Naive B cell (primary cell): ENCODE measurements at places on chromosomes 7 and 10.

GRCh38 chr10:22022257-22023032 lies 18.9 kb upstream of the DNAJC1 start:
- no peak for DNase-seq

DNA sequence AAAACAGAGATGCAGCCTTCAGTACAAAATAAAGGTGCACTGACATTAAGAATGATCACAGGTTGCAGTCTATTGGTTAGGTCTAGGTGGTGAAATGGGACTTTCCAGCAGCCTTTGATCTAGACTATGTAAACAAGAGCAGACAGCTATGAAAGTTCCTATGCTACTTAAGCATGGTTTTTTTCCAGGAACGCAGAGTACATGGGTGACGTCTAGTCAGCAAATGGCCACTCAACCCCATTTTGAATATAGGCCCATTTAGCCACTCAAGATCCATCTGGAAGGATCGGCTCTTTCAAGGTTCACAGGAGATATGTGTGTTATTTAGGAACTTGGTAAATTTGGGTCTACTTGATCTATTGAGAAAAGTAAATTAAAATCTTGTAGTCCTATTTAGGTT lies 1424.6 kb upstream of the LRRTM3 start:
- DNase-seq: no peak

DNA sequence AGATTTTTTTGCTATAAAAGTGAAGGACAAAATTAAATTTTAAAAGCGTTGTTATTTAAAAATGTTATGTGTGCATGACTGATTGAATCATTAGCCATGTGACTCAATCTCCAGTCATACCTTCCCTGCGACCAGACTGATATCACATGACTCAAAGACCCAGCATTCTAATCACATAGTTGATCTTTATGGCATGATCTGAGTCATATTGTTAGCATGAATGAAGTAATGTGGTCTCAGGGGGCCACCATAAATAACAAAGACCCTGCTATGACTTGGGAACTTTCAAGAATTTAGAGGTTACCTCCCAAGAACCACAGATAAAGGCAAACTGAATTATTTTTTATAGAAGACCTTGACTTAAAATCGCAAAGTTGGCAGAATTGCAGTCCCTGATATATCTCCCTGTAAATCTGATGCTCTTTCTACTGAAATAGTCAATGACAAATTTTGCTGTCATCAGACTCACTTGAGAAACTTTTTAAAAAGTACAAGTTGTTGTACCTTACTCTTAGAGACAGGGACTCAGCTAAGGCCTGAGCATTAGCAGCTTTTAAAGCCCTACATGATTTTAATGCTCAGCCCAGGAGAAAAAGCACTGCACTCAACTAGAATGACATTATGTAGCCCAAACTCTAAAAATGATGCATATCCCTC lies 717.3 kb downstream of the XPNPEP1 start:
- no peak for DNase-seq

GRCh38 chr10:60821656-60822055 lies 43.4 kb downstream of the CDK1 start:
- no peak for DNase-seq

GRCh38 chr10:122551450-122551849 lies 9.1 kb upstream of the DMBT1 start:
- DNase-seq: no peak

- DNase-seq: no peak
These were observed 1.5 kb upstream of the PRKAR1B start for GRCh38 chr7:728602-729001.

- DNase-seq: no peak
These were observed 85.5 kb upstream of the ABI1 start for GRCh38 chr10:26946102-26946811.

- DNase-seq: no peak
These were observed 3.7 kb upstream of the HOXA10 start for GRCh38 chr7:27177795-27178320.

GRCh38 chr7:139699640-139700504 lies 77.9 kb downstream of the HIPK2 start:
- no peak for DNase-seq

GRCh38 chr7:92778972-92779371 lies 57.4 kb downstream of the CDK6 start:
- DNase-seq: no peak

DNA sequence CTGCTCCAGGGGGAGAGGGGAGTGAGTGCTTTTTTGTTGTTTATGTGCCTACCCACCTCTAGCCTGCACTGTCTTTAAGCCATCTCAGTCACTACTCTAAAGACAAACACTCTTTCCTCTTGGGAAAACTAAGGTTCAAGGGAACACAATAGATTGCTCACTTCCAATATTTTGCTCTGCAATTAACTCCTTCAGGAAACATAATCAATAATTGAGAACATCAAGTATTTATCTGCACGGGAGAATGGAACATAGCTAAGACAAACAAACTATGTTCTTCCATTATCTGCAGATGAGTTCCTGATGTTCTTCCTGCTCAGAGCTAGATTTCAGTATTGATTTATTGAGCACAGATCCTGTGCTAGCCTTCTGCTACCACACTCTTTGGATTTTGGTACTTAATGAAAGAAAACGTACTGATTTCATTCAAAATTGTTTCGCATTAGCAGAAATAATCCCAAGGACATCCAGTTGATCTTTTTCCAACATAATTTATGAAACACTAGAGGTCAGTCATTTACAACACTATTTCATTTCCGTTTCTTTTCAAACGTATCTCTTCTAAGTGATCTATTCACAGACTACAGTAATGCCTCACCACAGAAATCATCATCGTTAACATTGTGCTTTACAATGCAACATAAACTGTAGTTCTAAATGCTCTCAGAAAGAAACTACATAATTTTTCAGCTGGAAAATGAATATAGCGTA lies 8.3 kb downstream of the NEBL start:
- no peak for DNase-seq

DNA sequence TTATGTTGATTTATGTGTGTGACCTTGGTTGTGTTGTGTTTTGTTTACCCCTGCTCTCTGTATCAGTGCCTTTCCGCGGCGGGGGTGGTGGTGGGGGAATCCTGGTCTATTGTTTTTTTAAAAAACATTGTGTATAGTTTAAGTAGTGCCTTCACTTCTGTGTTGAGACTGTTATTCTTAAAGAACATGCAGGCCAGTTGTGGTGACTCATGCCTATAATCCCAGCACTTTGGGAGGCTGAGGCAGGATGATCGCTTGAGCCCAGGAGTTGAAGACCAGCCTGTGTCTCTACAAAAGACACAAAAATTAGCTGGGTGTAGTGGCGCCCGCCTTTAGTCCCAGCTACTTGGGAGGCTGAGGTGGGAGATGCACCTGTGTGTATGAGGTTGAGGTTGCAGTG lies 429.0 kb upstream of the LRGUK start:
- no peak for DNase-seq

- no peak for DNase-seq
These were observed 1.9 kb downstream of the PON1 start for GRCh38 chr7:95322396-95322795.

- DNase-seq: no peak
These were observed 110.8 kb downstream of the HIBADH start for GRCh38 chr7:27551803-27552400.

GRCh38 chr10:103859161-103860086 lies 4.0 kb upstream of the SH3PXD2A start:
- peak; percentile 32 for DNase-seq

DNA sequence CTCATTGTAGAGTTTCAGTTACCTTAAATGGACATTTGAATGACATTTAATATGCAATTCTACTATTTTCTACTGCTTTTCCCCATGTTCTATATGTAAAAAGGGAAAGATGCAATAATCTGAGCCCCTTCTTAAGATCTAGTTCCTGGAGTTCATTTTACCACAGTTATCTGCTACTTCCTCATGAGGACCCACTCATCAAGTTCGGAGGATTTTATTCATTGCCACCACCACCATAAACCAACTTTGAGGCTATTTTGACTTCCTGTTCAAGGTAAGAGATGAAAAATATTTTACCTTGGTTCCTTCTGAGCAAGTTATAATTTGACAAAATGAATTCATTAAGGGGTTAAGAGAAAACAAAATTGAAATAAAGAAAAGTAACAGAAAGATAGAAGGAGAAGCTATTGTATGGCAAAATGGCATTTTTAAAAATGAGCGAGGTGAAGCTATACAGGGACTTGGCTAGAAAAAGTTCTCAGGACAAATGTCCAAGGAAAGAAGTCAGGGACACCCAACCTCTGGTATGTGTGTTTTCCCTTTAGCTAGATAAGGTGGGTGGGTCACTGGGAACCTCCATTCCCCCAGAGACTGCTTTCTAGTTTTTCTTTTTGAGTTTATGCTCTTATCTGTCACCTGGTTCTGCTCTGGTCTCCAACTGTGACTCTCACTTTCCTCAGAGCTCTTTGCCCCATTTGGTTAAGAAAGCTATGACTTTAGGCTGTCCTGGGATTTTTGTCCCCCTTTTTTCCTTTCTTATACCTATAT lies 14.9 kb upstream of the FAM3C start:
- DNase-seq: no peak

GRCh38 chr7:1862560-1862959 lies 192.5 kb downstream of the ELFN1 start:
- DNase-seq: no peak

DNA sequence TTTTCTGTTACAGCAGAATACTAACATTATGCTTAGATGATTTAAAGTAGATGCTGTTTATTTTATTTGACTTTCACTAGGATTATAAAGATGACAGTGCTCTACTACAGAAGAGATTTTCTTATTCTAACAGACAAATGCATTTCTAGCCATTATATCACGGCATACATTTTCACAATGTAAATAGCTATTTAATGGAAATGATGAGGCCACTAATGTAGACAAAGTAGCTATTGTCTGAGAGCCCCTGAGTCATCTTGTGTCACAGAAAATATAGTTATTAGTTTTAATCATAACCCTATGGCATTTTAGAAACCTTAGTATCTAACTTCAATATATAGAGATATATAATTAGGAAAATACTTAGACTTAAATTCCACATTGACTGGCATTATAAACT lies 158.0 kb upstream of the AHR start:
- DNase-seq: no peak

- no peak for DNase-seq
These were observed 59.0 kb downstream of the DOCK1 start for GRCh38 chr10:126964190-126964589.

DNA sequence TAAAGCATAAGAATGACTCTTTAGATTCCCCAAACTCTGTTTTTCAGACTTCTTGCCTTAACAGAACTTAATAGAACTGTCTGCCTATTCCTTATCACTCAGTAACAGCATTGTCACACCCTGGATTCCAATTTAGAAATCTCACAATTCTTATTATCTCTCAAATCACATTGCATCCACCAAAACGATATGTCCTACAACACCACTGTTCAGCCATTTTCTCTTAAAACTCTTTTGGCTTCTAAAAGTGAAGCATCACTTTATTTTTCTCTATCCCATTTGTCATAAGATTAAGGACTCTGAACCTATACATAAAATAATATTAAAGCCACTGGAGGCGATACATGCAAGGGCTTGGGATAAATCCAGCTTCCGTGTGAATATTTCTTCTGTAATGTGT lies 1.2 kb upstream of the CPED1 start:
- DNase-seq: peak; percentile 7

DNA sequence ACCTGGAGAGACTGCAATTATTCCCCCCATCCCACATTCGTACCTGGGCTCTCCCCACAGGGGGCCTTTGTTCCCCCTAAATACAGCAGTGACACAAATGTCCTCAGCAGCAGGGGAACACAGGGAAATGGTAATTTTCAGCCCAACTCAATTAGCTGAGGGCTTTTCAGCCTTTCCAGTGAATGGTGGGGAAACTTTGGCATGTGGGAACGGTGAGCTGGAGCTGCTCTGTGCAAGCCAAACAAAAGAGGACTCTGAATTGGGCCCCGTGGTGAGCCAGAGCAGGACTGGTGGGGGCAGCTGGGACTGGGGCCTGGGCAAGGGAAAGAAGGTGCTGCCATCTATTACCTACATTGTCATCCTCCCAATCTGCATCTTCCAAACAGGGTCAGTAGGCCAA lies 51.0 kb downstream of the FBXW4 start:
- no peak for DNase-seq

GRCh38 chr7:157426463-157427301 lies 89.9 kb downstream of the DNAJB6 start:
- no peak for DNase-seq

- no peak for DNase-seq
These were observed 189.8 kb downstream of the CELF2 start for GRCh38 chr10:11207560-11207844.

GRCh38 chr7:30596014-30596641 lies 1.4 kb downstream of the GARS1 start:
- DNase-seq: no peak

- DNase-seq: peak; percentile 54
These were observed 6.8 kb upstream of the LAT2 start for GRCh38 chr7:74202841-74203556.

GRCh38 chr10:6297951-6298381 lies 95.2 kb downstream of the PFKFB3 start:
- no peak for DNase-seq

DNA sequence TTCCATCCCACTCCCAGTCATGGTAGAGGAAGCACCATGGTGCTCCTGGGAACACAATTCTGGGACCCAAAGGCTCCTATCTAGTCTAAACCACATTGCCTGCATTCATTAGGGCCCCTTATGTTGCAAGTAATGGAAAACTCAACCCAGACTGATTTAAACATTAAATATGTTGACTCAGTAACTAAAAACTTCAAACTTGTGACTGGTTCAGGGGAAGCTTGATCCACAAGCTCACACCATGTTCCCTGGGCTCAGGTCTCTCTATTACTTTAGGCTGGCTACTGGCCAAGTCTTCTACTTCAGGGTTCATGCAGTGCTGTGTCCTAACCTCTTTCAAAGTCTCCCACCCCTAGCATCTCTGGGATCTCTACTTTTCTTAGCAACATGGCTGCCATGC lies 13.1 kb downstream of the WNT16 start:
- DNase-seq: no peak

DNA sequence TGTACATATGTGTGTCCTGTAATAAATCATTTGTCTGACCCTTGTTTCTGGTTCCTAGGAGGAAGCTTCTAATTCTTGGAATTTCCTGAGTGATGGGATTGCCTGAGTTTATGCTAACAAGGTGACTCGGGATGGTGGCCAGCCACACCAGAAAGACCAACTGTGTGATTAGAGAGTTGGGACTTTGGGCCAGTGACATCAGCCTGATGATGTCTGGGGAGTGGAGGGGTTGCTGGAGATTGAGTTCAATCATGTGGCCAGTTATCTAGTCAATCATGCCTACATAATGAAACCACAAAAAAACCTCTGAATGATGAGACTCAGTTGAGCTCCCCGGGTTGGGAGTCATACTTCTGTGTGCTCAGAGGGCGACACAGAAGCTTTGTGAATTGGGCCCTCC lies 23.5 kb upstream of the CARD11 start:
- DNase-seq: peak; percentile 62

GRCh38 chr7:135716677-135717238 lies 11.2 kb downstream of the SLC13A4 start:
- DNase-seq: no peak
